Activated CD4-positive, alpha-beta T cell treated with anti-CD3 and anti-CD28 coated beads, Interleukin-10, Interleukin-2, amounts not matched to agents 100 ng/mL and 50 ng/mL, durations not matched to agents 16 hours and 8 hours (primary cell): ENCODE measurements at places on chromosomes 12 and 14.

GRCh38 chr14:29584992-29585391 is 342.7 kb downstream of the PRKD1 start:
- no peak for DNase-seq

DNA sequence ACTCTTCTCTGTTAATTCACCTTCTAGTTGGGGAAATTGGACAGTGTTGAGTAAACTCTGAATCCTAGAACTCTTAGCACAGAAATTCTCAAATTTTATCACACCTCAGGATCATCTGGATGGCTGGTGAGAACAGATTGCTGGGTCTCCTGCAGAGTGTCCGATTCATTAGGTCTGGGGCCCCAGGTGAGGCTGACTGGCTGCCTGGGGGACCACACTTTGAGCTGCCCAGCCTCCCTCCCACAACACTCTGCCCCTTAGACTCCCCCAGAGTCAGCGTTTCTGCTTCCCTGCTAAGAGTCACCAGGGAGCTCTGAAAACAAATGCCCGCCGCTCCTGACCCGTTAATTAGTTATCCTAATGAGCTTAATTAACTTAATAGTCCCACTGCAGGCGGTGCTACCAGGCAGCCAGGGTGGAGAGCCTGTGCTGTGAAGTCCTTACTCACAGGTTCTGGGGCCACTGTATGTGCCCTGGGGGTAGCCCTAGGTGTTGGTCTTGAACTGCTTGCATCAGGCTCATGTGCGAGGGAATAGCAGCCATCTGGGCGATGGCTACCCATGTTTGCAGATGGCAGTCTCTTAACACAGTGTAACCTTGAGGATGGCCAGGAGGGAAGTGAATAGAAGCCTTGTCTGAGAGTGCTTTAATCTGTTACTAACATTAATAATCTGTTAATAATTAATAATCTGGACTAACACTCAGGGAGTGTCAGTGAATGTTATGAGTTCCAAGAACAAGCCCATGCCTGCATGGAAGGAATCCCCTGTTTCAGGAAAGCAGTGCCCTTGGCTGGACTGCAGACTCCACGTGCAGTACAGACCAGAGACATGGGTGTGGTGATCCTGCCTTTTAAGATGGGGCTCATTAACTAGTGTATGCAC is 35.6 kb downstream of the AACS start:
- no peak for DNase-seq

DNA sequence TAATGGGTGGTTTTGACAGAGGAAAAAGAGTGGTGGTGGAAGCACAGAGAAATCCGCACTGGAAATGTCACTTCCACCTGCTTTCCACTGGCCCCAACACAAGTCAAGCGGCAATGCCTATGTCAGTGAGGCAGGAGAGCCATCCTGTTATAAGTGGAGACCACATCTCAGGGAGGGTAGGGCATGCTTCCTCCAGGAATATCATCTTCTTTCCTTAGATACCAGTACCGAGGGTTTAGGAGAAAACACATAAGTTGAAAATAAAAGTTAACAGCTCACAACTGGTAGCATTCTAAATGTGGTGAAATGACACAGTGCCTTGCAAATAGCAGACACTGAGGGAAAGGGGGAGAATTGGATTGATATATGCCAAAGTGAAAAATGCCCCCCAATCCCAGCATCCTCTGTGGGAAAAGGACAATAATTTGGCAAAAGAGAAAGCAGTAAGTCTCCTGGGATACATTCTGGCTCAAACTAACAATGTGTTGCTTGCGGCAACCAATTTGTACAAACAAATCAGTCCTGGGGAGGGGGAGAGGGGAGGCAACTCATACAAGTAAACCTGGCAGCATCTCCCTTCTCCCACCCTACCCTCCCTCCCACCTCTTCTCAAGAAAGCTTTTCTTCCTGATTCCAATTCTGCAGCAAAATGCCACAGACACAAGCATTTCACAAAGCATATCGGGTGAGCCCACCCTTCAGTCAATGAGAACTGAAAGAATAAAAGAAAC is 57.1 kb downstream of the STON2 start:
- DNase-seq: no peak

GRCh38 chr12:68470664-68471328 is 138.6 kb upstream of the MDM1 start:
- DNase-seq: no peak

DNA sequence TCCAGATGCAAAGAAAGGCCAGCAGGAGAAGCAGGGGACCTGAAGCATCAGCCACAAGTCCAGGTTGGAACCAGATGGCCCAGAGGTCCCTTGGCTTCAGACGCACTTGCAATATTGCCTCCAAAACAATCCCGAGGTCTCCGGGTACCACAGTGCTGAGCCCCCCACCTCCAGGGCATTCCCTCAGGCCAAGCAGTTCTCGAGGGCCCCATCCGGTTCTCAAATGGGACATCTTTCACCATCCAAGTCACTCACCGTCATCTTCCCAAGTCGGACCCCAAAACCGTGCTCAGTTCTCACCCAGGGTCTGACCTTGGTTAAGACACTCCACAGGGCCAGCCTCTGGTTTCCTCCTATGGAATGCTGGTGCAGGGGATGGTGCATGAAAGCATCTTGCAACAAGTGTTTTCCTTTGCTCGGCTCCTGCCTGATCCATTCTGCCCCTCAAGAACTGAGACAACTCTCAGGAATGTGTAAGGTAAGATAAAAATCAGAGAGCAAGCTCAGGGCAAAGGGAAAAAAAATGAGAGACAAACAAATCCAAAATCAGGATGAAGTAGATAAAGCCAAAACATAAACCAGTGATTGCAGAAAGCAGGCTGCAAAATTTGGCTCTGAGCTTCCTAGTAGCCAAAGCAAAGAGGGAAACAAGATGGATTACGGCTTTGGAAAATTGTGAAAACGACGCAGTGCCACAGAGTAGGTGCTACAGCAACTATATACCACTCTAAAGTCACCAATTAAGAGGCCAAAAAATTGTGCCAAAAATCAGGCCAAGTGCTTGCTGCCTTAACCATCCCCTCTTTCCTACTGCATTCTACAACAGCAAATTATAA is 8.0 kb downstream of the NCOR2 start:
- DNase-seq: no peak

DNA sequence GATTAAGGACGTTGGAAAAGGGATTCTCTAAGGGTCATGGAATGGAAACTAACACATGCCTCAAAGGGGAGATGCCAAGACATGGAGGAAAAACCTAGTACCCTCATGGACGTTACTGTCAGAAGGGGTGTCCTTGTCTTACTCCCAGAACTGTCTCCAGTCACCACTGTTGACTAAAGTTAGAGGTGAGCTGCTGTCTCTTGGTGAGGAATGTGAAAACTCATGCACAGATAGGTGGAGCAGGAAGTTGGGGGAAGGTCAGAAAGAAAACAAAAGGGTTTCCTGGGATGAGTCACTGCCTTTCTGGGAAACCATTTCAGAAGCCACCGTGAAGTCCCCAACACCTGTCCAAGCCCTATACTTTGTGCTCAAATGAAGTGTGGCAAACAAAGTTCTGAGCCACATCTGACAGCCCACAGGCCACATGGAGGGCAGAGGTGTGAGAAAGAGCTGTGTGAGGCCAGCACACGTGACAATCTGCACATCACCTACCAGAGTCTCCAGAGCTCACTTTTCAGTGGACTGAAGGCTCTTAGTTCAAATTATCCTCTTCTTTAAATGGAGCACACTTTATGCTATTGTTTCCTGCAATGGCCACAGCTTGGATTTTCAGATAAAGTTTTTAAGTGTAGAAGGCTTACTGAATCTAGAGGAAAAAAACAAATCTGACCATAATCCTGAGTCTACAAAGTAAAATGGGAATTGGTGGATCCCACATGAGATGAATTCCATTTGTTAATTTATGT is 92.9 kb upstream of the EGLN3 start:
- DNase-seq: peak; percentile 96

DNA sequence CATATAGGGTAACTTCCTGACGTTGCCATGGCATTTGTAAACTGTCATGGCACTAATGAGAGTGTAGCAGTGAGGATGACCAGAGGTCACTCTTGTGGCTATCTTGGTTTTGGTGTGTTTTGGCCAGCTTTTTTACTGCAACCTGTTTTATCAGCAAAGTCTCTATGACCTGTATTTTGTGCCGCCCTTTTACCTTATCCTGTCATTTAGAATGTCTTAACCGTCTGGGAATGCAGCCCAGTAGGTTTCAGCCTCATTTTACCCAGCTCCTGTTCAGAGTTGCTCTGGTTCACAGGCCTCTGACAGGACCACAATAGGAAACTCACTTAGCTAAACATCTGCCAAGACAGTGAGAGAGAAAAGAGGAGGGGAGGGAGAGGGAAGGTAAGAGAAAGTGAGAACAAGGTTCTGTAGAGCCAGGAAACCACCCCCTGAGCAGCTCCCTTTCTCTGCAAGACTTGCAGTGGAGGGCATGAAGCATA is 64.8 kb upstream of the PLEKHG3 start:
- no peak for DNase-seq

GRCh38 chr12:62757048-62757447 is 177.9 kb downstream of the PPM1H start:
- no peak for DNase-seq

- no peak for DNase-seq
Measured at GRCh38 chr14:32561520-32561919, 232.4 kb downstream of the AKAP6 start.

DNA sequence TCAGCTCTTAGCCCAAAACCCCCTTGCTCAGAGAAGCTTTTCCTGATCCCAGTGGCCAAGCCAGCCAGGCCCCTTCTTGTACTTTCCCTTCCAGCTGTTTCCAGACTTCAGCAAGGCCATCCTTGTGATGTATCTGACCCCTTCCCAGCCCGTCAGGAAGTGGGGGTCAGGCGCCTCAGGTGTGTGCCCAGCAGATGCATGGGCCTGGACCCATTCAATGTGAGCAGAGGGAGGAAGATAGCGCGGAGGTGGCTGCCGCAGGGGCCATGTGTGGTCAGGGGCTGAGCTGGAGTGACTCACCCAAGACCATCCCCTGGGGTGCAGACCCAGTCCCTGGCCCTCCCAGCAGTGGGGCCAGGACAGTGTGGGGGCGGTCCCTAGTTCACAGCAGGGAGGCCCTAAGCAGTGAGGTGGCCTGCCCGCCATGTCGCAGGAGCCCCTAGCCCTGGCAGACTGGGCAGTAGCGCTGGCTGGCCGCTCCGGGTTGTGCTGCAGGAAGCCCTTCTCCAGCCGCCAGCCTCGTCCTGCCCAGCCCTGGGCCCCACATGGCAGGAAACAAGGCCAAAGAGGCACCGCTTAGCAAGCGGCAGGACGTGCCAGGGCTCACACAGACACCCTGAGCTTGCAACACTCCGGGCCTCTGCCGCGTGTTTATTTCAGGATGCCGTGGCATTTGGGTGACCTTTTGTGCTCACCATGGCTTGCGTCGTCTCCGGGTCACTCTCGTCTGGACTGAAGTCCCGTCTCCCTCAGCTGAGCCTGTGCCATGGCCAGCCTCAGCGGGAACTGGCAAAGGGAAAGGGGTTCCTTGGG is 12.0 kb downstream of the ADSS1 start:
- DNase-seq: no peak

- no peak for DNase-seq
Measured at GRCh38 chr14:34732802-34733201, 18.4 kb upstream of the CFL2 start.

- no peak for DNase-seq
Measured at GRCh38 chr14:90810806-90811205, 5.4 kb downstream of the TTC7B start.

DNA sequence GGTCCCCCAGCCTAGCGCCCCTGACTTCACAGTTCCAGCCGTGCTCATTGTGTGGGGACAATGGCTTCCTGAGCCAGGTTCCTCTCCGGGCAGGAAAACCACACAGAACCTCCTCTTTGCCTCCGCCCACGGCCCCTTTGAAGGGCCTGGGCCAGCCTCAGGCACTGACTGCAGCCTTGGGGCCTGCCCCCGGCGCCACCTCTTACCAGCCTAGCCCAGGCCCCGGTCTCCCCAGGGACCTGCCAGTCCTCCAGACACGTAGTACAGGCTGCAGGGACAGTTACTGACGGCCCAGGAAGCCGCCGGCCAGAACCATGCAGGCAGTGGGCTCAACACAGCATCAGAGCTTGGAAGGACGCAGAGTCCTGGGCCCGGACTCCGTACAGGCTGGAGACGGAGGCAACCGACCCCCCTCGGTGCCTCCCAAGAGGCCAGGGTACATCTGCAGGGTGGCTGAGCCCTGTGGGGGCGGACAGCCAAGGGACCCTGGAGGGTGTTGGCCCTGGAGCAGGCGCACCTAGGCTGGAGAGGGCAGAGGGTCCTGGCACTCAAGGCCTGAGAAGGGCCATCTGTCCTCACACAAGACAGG is 20.9 kb upstream of the NUDT14 start:
- DNase-seq: peak; percentile 45

GRCh38 chr12:114302606-114303315 is 103.2 kb downstream of the TBX5 start:
- no peak for DNase-seq

DNA sequence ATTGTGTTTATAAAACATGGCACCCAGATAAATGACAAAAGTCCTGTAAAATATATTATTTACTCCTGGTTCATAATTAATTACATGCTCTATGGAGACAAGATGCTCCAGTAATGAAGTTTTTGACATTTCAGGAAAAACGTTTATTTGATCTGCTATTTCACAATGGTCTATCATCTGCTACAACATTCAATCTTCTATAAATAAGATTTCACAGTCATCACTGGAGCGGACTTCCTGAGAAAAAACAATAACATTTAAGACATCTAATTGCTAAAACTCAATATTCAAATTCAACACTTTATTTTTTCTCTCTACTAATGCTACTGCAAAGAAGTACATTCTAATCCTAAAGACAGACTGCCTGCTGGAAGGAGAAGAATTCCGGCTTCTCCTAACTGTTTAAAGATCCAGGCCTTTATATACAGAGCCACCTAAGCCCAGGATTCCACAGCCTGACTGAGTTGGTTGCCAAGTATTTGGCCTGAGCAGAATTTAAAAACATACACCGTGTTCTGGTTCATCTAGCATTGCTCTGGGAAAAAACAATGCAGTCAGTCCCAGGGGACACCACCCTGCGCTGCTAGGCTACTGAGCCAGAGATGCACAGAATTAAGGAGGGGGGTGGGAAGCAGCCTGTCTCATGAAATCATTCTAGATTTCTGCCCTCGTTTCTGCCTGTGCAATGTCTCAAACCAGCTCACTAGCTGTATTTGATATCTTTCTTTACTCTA is 58.0 kb downstream of the TMTC1 start:
- DNase-seq: no peak

DNA sequence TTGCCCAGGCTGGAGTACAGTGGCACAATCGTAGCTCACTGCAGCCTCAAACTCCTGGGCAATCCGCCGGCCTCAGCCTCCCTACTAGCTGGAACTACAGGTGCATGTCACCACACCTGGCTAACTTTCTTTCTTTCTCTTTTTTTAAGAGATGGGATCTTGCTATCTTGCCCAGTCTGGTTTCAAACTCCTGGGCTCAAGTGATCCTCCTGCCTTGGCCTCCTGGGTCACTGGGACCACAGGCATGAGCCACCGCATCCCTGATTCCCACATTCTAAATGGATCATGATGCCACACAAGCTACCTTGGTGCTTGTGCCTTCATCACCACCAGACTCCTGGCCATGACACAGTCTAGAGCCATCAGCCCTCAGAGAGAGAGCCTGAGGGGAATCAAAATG is 43.8 kb downstream of the PRKAB1 start:
- DNase-seq: no peak

DNA sequence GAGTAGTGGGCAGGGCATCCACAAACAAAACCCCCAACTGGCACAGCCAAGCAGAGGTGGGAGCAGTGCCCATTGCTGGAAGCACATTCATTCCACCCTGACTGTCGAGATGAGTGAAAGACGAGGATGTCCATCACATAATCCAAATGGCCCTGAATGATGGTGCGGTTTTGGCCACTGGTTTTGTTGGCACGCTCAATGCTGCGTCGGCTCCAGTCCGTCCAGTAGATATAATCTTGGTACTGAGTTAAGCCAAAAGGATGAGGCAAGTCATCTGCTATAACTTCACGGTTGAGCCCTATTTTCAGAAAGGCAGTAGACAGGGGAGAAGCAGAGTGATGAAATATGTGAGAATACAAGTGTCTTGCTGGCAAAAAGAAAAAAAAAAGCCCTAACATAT is 88.1 kb downstream of the BCL2L14 start:
- no peak for DNase-seq
